ENCODE measurements at places on chromosomes 3 and 15.
A peak's percentile ranks its signal among the peaks of the same experiment; 100 is the strongest.

- no peak for DNase-seq
Measured at GRCh38 chr3:189014526-189014925, 157.2 kb upstream of the TPRG1 start.

DNA sequence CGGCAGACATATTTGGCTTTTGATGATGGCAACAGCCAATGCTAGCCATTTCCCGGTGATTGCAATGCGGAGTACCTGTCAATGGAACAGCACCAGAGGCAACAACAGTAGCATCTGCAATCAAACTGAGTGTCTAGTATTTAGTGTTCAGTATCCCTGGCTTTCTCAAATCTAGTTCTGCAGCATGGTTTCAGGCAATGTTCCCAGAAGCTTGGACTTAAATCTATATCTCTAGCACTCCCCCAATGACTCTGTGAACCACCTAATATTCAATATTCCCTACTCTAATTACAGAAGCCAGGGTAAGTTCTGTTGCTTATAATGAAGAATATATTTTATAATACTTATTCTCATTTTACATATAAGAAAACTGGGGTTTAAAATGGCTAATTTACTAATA, 48.2 kb downstream of the TBL1XR1 start:
- DNase-seq = no peak

- DNase-seq = no peak
Measured at GRCh38 chr15:45106002-45106790, 7.8 kb downstream of the DUOX2 start.

GRCh38 chr3:176714034-176714433, 483.2 kb downstream of the TBL1XR1 start:
- no peak for DNase-seq

- DNase-seq = no peak
Measured at GRCh38 chr15:90512276-90512675, 17.4 kb upstream of the CRTC3 start.

DNA sequence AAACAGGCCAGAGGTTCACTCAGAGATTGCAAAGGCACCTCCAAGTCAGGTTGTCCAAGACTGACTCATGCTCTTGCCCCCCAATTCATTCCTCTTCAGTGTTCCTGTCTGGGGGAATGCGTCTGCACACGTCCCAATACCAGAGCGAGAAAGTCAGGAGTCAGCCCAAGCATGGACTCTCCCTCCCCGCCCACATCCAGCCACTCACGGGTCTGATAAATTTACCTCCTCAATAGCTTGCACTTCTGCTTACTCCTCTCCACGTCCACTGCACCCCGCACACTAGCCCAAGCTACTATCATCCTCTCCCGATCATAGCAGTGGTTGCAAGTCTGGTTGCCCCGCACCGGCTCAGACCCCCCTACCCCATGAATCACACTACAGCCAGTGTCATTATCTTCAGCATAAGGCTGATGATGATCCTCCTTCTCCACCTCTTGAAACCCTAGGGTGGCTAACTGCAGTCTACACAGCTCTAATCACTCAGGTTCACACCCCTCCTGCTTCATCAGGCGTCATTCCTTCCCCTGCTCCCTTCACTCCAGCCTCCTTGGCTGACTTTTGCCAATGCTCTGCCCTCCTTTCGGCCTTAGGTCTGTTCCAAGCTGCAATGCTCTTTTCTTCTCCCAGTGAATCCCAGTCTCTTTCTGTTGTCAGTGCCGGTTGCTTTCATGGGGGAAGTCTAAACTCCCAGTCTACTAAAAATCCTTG, 27.6 kb upstream of the MYO1E start:
- no peak for DNase-seq

DNA sequence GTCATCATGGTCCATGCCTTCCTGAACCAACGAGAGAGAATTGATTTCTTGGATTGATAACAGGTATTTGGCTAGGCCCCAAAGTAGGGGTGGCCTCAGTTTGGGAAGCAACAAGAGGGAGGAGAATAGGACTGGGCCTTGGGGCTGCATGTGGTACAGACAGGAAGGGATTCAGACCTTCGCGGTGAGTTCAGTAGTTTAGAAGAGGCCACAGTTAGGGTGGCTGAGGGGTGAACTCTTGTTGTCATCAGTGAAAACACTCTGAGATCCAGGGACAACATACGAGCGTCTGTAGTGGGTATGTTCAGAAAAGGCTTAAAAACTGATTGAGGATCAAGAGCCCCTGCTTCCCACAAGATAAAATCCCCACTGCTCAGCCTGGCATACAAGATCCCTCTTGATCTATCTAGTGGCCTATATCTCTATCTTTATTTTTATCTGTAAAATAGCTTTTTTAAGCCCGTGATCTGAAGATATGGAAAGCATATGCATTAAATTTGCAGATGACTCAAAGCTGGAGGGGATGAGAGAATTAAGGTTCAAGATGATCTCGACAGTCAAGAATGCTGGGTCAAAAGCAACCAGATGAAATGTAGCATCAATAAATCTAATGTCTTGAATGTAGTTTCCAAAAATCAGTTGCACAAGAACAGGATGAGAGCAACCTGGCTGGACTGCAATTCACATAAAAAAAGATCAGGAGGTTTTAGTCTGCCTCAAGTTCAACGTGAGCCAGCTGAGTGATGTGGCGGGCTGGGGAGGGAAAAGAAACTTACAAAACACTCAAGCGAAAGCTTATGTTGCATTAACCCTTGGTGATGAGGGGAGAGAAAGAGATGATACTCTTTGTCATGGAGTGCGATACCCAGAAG, 221.1 kb upstream of the TLE3 start:
- no peak for DNase-seq

- DNase-seq = peak; percentile 50
Measured at GRCh38 chr15:63157891-63158431, 684 bp upstream of the RPS27L start.

GRCh38 chr15:68057758-68058157, 3.6 kb downstream of the PIAS1 start:
- no peak for DNase-seq

DNA sequence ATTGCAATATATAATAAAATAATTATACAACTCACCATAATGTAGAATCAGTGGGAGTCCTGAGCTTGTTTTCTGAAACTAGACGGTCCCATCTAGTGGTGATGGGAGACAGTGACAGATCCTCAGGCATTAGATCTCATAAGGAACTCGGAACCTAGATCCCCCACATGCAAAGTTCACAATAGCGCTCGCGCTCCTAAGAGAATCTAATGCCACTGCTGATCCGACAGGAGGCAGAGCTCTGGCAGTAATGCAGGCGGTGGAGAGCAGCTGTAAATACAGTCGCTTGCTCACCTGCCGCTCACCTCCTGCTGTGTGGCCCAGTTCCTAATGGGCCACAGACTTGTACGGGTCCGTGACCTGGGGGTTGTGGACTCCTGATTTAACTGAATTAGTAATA, 87.8 kb downstream of the P3H2 start:
- DNase-seq = no peak

DNA sequence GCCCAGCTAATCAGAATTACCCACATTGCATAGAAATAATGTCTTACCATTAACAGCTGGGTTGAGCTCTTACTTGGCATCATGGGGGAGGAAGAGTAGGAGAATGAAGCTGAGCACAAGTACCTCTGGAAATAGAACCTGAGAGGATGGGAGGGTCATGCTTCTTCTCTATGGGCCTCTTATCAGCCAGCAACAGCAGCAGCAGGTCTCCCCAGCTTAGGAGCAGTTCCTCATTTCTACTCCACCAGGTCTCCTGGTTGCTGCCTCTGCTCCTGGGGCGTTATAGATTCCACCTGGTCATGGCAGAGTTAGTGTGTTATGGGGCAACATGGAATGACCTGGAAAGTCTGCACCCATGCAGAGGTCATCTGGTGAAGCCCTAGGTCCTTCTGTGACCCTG, 3.4 kb downstream of the FSD2 start:
- no peak for DNase-seq

GRCh38 chr15:27487846-27488245, 516.9 kb downstream of the GABRG3 start:
- no peak for DNase-seq

DNA sequence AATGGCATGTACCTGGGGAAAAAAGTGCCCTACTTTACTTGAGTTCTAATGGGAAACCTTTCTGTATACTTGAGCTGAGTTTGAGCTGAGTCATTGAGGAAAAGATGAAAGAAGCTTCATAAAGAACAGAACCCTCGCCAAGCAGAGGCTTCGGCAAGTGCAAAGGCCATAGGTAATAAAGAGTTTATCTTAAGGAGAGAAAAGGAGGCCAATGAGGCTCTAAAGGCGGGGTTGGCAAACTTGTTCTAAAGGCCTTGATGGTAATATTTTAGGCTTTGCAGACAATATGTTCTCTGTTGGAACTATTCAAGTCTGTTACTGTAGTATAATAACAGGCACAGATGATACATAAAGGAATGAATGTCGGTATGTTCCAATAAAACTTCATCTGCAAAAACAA, 17.6 kb upstream of the TRAT1 start:
- no peak for DNase-seq

GRCh38 chr3:77313843-77314242, 273.9 kb downstream of the ROBO2 start:
- no peak for DNase-seq

- no peak for DNase-seq
Measured at GRCh38 chr15:47182818-47183217, 534.5 kb upstream of the SEMA6D start.

DNA sequence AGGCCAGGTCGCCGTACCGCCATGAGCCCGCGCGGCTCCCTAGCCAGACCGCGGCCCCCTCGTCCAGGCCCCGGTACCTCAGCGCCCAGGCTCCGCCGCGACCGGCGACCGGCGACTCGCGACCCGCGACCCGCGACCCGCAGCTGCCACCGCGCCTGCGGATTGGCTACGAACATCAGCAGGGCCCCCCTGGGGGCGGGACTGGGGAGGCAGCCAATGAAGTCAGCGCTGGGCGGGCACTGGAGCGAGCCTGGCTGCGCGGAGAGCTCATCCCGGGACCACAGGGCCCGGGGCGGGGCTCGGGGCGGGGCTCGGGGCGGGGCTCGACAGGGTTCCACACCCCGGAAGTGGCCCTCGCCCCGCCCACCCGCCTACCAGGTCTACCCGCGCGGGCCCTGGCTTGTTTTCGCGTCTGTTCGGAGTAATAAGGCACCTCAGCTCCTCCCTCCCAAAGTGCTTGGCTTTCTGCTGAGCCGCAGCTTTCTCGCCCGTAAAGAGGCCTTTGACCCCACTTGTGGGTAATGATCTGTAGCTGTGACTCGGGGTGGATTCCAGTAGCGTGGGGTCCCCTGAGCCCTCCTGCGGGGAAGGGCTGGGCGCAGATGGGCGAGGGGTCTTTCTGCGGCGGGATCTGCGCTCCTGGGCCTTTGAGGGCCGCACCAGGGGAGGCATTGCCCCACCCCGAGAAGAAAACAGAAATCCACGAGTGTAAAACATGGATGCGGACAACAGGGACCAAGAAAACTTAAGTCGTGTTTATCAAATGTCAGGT, at the start of gene LYSMD4:
Gene LYSMD4, minus strand, starts transcription at position 170 of the 772 bp plus-strand sequence. CDS start 1,438 bp downstream, outside the sequence.
- DNase-seq = peak; percentile 100

GRCh38 chr3:66162766-66163165, 58.0 kb upstream of the SLC25A26 start:
- DNase-seq = no peak

- DNase-seq = no peak
Measured at GRCh38 chr3:23055733-23056376, 147.3 kb upstream of the UBE2E2 start.

GRCh38 chr15:65936282-65936681, 67.0 kb downstream of the RAB11A start:
- no peak for DNase-seq

- DNase-seq = no peak
Measured at GRCh38 chr3:13031621-13032020, 41.6 kb downstream of the IQSEC1 start.

- no peak for DNase-seq
Measured at GRCh38 chr3:58020783-58021071, 12.5 kb downstream of the FLNB start.

GRCh38 chr15:74616366-74616939, 817 bp downstream of the CLK3 start:
- DNase-seq = peak; percentile 68

GRCh38 chr3:39272191-39272590, 7.6 kb downstream of the CX3CR1 start:
- DNase-seq = no peak

DNA sequence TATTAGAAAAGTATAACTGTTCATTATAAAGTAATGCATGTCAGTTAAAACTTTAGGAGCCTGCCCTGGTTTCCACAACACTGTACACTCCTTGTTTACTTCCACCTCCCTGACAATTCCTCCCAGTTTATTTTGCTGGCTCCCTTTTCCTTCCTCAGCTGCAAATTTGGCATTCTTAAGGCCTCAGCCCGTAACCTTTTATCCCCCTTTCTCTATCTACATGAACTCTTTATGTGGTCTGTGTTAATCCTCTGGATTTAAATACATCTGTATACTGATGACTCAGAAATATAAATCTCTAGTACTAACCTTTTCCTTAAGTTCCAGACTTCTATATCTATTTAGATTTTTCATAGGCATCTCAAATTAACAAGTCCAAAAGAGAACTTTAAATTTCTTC, 143.6 kb downstream of the OTOL1 start:
- no peak for DNase-seq

- DNase-seq = peak; percentile 53
Measured at GRCh38 chr3:99789011-99789721, 28.5 kb upstream of the CMSS1 start.

- no peak for DNase-seq
Measured at GRCh38 chr3:98445949-98446406, 17.0 kb upstream of the OR5K1 start.

GRCh38 chr3:121863801-121864200, 28.8 kb downstream of the EAF2 start:
- no peak for DNase-seq

DNA sequence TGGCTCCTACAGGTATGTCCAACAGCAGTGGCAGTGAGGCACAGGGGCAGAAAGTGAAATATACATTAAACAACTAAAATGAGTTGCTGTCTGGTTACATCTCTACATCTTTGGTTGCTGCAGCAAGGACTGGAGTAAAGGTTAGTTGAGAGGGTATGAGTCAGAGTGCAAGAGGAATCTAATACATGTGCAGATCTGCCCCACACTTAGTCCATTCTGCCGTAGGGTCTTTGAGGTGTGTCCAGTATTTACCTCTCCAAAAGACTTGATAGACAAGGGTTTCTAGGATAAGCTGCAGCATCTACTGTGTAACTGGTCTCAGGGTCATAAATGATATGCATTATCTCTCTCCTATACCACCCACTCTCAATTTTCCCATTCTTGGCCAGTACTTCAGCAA, 6.2 kb upstream of the NEDD4 start:
- no peak for DNase-seq

DNA sequence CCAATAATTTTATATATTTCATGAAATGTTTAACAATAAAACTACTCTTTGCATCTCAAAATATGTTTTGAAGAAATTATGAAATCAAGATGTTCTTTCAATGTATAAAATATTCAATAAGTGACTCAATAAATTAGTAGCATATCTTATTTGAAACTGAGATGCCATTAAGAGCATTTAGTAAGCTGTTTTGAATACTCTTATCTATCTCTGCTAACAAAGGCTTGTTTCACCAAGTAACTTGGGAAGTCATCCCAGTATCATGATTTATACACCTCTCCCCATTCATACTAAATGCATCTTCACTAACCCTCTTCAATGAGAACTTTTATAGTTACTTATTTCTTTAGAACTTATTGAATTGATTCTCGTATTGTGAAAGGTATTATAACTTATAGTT, 43.1 kb downstream of the TNIK start:
- no peak for DNase-seq

GRCh38 chr3:165056510-165056909, 21.8 kb downstream of the SI start:
- no peak for DNase-seq

GRCh38 chr3:161508852-161509477, 12.4 kb downstream of the OTOL1 start:
- no peak for DNase-seq

Data from BE2C (cell line).